Purkinje cell (primary cell): ENCODE measurements at places on chromosomes 5 and 9. TPM values are rescaled to one million over a fixed set of nuclear protein-coding genes. Genes with fewer than 3 reads are reported as not detected.

FAM200C gene
- polyA plus RNA-seq = 3.8 and 8.1 TPM in 2 replicates

RPL12 gene
- polyA plus RNA-seq = 228 and 230 TPM in 2 replicates

NUTM2G gene
- polyA plus RNA-seq = not detected in 2 replicates

ANKRD31 gene
- polyA plus RNA-seq = 0.32 and 0.42 TPM in 2 replicates

FAT2 gene
- polyA plus RNA-seq = 0.52 and 0.83 TPM in 2 replicates

SLC25A48 gene
- not detected in 2 replicates for polyA plus RNA-seq

SNX24 gene
- polyA plus RNA-seq = 25.3 and 25.9 TPM in 2 replicates

SLC9A3 gene
- 2.3 and 3.3 TPM in 2 replicates for polyA plus RNA-seq

HTR1A gene
- polyA plus RNA-seq = not detected in 2 replicates

SPATA9 gene
- polyA plus RNA-seq = 0.62 and 3.4 TPM in 2 replicates

AJM1 gene
- not detected in 2 replicates for polyA plus RNA-seq

MVB12B gene
- 0.62 and 1.1 TPM in 2 replicates for polyA plus RNA-seq

PCDHGB1 gene
- polyA plus RNA-seq = not detected in 2 replicates

FAM53C gene
- 2.0 and 6.3 TPM in 2 replicates for polyA plus RNA-seq

CTXN3 gene
- polyA plus RNA-seq = not detected in 2 replicates

ABCA2 gene
- polyA plus RNA-seq = 0.60 and 0.74 TPM in 2 replicates

MARCOL gene
- polyA plus RNA-seq = not detected in 2 replicates

CCNI2 gene
- 141 and 152 TPM in 2 replicates for polyA plus RNA-seq

IRX1 gene
- polyA plus RNA-seq = not detected in 2 replicates

GPR150 gene
- polyA plus RNA-seq = 0.58 TPM in 1 of 2 replicates, not detected in the other

FBLL1 gene
- 7.6 and 8.4 TPM in 2 replicates for polyA plus RNA-seq

WNT8A gene
- not detected in 2 replicates for polyA plus RNA-seq

RANBP17 gene
- polyA plus RNA-seq = 6.9 TPM in 1 of 2 replicates, not detected in the other

TAF11L10 gene
- polyA plus RNA-seq = not detected in 2 replicates

FRRS1L gene
- 32.1 and 37.6 TPM in 2 replicates for polyA plus RNA-seq

SPAG8 gene
- polyA plus RNA-seq = 1.3 and 6.8 TPM in 2 replicates

GABRA1 gene
- 1,009 and 1,123 TPM in 2 replicates for polyA plus RNA-seq

SHOC1 gene
- 0.62 and 0.76 TPM in 2 replicates for polyA plus RNA-seq

C9orf153 gene
- 0.14 and 0.98 TPM in 2 replicates for polyA plus RNA-seq

SLC46A2 gene
- 0.35 TPM in 1 of 2 replicates, not detected in the other for polyA plus RNA-seq

TMEM174 gene
- not detected in 2 replicates for polyA plus RNA-seq

UBAC1 gene
- 16.3 and 22.1 TPM in 2 replicates for polyA plus RNA-seq

NSMF gene
- polyA plus RNA-seq = 0.07 and 0.43 TPM in 2 replicates

ACTBL2 gene
- polyA plus RNA-seq = not detected in 2 replicates

LVRN gene
- polyA plus RNA-seq = not detected in 2 replicates

ENC1 gene
- 0.98 and 73.5 TPM in 2 replicates for polyA plus RNA-seq

SEMA5A gene
- polyA plus RNA-seq = 0.84 and 2.2 TPM in 2 replicates

PCDHB14 gene
- polyA plus RNA-seq = 5.3 and 5.4 TPM in 2 replicates

PLPP7 gene
- polyA plus RNA-seq = 5.1 and 9.4 TPM in 2 replicates

SLC22A4 gene
- 0.58 and 2.4 TPM in 2 replicates for polyA plus RNA-seq

RALGPS1 gene
- 8.0 and 9.1 TPM in 2 replicates for polyA plus RNA-seq

NCBP1 gene
- 25.6 and 26.5 TPM in 2 replicates for polyA plus RNA-seq

IL7R gene
- not detected in 2 replicates for polyA plus RNA-seq

IFNB1 gene
- polyA plus RNA-seq = not detected in 2 replicates

STC2 gene
- polyA plus RNA-seq = 2.0 and 5.7 TPM in 2 replicates

PCAT7 gene
- 0.53 TPM in 1 of 2 replicates, not detected in the other for polyA plus RNA-seq

UBTD2 gene
- 10.1 and 12.8 TPM in 2 replicates for polyA plus RNA-seq

IFNA21 gene
- polyA plus RNA-seq = not detected in 2 replicates

CNTFR gene
- 0.66 and 3.7 TPM in 2 replicates for polyA plus RNA-seq

RMND5B gene
- polyA plus RNA-seq = 11.4 and 12.2 TPM in 2 replicates

TEX48 gene
- not detected in 2 replicates for polyA plus RNA-seq

SAXO1 gene
- not detected in 2 replicates for polyA plus RNA-seq

SH3RF2 gene
- not detected in 2 replicates for polyA plus RNA-seq

ORM1 gene
- 1.4 and 3.5 TPM in 2 replicates for polyA plus RNA-seq

TUT7 gene
- 8.2 and 10.5 TPM in 2 replicates for polyA plus RNA-seq

BTNL8 gene
- polyA plus RNA-seq = not detected in 2 replicates

WDR38 gene
- polyA plus RNA-seq = not detected in 2 replicates
